ENCODE measurements at places on chromosomes 3 and 15.

DNA sequence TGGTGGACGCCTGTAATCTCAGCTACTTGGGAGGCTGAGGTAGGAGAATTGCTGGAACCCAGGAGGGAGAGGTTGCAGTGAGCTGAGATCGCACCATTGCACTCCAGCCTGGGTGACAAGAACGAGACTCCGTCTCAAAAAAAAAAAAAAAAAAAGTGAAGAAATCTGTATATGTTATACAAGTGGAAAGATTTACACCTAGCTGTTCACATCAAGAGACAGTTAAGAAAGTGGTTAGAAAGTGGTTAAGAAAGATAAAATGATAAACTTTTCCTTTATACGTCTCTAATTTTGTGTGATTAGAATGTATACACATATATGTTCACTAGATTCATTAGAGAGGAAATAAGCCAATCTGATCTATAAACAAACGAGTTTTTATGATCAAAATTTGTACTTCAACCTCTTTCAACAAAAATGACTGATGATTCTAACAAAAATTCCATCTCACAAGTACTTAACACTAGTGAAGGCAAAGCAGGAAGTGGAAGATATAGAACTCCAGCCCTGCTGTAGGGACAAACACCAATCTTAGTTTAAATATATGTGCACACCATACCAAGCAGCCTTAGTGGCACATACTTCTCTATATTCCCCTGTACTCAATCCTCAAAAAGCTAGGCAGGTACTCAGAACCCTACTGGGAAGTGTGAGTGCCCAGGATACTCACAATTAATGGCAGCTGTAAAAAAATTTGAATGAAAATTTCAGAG is 51.2 kb downstream of the RAF1 start:
- DNase-seq, result no peak

- no peak for DNase-seq
These were observed 10.1 kb upstream of the MINDY2 start for GRCh38 chr15:58761010-58761388.

GRCh38 chr15:65752151-65752700 is 39.9 kb downstream of the DENND4A start:
- no peak for DNase-seq

DNA sequence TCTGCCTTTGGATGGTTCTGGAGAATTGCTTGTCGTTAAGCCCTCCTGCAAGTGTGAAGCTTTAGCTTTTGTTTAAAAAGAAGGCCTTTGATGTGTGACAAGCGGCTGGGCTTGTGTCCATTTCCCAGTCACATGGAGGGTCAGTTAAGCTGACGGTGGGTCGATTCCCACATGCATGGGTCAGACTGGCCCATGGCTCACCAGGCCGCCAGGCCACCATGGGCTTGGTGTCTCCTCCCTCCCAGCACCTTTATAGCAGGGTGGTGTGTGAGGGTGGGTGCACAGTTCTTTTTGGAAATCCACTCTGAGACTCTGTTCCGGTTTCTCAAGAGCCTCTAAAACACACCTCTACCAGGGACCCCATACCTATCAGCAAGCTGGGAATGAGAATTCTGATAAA is 67.2 kb downstream of the SCN5A start:
- DNase-seq, result no peak

GRCh38 chr3:40645883-40646282 is 121.1 kb downstream of the ZNF621 start:
- DNase-seq, result no peak

DNA sequence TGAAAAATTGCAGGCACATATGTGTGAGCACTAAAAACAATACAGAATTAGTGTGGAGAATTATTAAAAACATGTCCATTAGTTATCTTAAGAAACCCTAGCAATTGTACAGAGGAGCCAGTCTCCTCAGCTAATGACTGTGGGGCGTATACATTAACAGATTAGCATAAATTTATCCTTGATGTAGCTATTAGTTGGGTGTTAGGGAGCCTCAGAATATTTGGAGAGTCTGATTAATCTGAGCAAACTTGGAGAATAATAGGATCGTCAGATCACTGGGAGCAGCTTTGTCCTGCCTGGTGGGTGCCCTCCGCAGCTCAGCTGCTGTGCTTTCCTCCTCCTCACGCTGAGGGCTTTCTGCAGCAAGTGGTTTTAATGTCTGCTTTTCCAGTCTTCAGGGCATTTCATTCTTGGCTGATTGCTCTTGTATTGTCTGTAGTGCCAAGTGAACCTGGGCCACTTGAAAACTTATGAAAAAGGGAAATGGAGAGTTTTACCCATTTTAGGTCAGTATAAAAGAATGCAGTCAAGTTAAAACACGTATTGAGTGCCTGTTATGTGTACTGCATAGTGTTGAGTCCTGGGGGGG is 417.4 kb upstream of the SEMA6D start:
- peak; percentile 2 for DNase-seq

- no peak for DNase-seq
These were observed 327.0 kb downstream of the ZPLD1 start for GRCh38 chr3:102761766-102762165.

GRCh38 chr15:34275154-34275553 is 50.3 kb downstream of the EMC4 start:
- no peak for DNase-seq

DNA sequence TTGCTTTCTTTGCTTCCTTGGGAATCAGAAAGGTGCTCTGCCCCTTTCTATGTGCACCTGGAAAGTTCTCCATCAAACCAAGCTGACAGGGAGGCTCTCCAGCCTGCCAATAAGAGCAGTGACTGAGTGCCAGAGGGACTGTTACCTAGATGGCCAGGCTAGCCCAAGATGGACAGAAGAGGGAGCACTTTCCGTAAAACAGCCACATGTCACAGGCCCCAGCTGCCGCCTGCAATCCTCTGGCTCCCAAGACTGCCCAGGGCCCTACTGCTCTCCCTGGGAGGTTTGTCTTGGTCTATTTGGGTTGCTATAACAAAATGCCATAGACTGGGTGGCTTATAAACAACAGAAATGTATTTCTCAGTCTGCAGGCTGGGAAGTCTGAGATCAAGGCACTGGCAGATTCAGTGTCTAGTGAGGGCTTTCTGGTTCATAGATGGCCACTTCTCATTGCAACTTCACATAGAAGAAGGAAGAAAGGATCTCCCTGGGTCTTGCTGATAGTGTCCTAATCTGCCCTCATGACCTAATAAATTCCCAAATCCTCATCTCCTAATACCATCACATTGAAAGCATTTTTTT is 72.3 kb downstream of the TAMM41 start:
- DNase-seq, result peak; percentile 60

GRCh38 chr3:43785551-43785950 is 94.8 kb downstream of the ABHD5 start:
- DNase-seq, result no peak

Data from midbrain (tissue), 1 donor.